ENCODE measurements at places on chromosomes 6 and 20.
A peak's percentile ranks its signal among the peaks of the same experiment; 100 is the strongest.

- no peak for DNase-seq
Observed at GRCh38 chr6:160167604-160168399, 46.2 kb downstream of the SLC22A1 start.

DNA sequence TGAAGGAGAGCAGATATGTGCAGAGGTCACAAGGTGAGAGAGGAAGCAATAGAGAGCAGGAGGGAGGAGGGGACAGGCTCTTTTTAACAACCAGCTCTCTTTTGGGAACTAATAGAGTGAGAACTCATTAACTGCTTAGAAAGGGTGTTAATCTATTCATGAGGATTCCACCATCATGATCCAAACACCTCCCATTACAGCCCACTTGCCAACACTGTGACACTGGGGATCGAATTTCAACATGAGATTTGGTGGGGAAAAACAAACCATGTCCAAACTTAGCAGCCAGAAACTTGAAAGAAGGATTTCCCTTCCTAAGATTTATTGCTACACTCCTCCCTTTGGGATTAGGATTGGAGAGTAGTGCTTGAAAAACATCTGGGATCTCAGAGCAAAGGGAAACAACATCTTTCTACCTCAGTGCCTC lies 135.5 kb upstream of the PLCB4 start:
- DNase-seq: no peak

DNA sequence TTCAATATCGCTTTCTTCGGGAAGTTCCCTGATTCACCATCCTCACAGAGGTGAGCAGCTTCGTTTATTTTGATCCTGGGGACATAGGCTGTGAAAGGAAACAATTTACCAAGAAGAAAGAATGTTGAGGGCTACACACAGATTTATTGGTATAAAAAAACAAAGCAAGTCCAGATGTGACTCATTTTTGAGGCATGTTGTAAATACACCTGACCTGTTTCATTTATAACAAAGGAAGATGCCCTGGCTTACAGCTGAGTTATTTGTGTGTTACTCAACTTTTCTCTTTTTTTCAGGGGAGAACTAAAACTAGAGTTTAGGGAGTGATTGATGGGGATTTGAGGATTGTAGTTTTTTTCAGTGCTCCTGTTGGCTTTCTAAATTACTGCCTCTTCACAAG lies 489.5 kb downstream of the CBLN4 start:
- DNase-seq: no peak

DNA sequence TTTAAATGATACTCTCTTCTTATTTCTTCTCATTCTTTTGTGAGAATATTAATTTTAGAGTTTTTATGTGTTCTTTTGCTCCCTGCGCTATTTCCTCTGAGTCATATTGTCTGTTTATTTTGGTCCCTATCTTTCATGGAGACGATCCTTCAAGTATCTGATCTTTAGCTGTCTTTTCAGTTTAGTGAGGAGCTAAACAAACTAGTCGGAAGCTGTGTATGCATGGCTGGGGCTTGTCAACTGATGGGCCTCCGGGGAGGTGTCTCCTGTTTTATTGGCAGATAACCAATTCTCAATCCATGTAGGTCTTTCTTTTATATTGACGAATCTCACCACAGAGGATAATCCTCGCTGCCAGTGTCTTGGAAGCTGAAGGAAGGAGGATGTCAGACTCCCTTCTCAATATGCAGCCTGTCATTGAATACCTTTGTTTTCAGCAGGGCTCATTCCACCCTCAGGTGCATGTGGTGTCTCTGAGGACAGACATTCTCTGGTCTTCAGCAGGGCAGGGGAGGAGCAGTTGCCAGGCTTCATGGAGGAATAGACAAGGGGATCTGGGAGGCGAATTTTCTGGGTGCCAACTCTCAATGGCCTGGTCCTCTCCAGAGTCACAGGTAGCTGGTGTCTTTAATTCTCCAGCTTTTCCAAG lies 64.9 kb downstream of the RNF182 start:
- DNase-seq: no peak

GRCh38 chr6:144295211-144295610 lies 10.1 kb downstream of the UTRN start:
- DNase-seq: no peak

DNA sequence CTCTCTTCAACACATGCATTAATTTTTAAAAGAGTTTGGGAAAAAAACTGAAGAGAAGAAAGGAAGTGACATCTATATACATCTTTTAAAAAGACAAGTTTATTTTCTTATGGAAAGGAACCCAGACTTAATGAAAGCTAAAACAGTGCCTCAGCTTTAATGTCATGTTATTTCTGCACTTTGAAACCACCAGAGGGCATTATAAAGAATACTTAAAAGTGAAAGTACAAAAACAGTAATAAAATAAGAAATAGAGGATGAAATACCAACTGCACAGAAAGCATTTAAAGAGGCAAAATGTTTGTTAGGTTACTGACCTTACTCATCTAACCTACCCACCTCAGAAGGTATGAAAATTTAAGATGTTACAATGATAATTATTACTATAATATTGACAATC lies 98.8 kb downstream of the HUS1B start:
- DNase-seq: peak; percentile 32

DNA sequence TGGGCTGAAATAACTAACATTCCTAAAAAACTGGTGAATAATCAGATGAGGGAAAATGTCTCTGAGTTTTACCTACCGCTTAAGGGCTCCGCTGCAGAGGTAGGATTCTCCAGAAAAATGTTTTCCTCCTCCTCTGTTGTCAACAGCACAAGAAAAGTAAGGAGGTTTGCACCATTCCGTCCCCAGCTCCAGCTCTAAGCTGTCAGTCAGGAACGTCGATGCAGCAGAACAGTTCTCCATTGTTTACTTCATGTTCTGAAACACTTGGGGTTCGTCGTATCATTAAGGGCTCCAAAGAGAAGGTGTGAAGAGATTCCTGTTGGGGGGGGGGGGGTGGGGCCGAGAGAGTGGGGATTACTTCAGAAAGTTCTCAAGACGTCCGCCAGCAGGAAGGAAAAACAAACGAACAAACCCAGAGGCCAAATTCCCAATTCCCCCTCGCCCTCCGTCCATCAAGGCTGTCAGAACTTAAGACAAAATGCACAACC lies 734 bp downstream of the MMS22L start:
- DNase-seq: peak; percentile 38

GRCh38 chr6:154157706-154158105 lies 118.7 kb downstream of the OPRM1 start:
- no peak for DNase-seq

GRCh38 chr6:89495961-89496535 lies 63.1 kb downstream of the ANKRD6 start:
- no peak for DNase-seq

GRCh38 chr20:10201321-10201870 lies 17.2 kb upstream of the SNAP25 start:
- DNase-seq: no peak

DNA sequence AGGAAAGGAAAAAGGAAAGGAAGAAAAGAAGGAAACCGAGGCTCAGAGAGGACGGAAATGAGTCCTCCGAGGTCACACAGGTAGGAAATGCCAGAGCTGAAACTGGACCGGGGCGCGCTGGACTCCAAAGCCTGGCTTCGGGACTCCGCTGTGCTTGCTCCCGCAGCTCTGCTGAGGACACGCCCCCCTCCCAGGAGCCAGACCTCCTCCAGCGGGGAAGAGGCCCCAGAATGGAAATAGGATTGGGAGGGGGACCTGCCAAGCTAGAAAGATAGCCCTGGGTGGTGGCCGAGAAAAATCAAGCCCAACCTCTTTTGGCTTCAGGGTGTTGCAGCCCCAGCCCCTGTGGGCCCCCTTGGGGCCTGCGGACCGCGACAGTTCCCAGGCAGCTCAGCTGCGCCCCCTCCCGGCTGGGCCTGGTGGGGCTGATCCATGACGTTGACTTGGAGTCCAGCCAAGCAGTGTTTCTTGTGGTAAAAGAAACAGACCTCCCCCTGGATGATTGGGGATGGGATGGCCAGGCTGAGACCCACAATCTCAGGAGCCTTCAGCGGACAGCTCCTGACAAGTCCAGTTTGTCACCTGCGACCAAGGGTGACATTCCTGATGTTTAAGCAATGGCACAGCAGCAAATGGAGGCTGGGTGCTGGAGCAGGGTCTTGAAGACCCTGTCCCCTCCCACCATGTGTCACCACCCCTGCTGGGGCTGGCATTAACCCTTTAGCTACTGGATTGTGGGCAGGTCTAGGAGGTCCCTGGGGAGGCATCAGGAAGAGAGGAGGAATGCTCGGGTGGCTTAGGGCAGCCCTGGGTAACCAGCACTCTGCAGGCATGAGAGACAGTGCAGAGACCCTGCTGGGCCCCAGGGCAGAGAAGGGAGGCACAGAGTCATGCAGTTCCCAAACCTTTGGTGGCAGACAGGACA lies 55.4 kb downstream of the RIPOR3 start:
- DNase-seq: peak; percentile 65

DNA sequence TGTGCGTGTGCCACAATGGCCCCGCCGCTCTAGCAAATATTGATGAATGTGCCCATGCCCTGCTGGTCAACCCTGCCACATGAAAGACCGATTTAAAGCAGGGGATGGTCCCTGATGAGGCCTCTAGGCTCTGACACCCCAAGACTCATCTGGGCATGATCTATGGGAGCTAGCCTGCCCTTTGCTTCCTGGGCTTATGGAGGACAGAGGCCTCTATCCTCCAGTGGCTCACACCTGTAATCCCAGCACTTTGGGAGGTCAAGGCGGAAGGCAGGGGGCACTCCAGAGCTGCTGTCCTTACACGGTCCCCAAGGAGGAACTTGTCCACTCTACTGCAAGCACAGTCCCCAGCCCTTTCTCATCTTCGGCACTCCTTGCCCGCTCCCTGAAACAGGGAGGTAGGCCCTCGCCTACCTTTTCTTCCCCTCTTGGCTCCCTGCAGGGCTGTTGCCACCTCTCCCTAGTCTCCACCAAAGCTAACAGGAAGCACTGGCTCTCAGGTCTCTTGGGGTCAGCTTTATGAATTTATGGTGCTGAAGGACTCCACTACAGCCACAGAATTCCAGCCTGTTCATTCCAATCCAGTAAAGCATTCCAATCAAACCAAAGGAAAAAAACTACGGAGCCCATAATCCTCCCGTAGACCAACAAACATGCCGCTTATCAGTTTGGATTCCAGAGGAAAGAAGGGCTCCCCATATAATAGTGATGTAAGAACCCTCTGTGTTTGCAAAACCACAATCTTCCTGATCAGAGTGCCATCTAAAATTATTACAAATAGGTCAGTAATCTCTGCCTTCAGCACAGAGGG lies 48.7 kb upstream of the FOXQ1 start:
- DNase-seq: no peak

DNA sequence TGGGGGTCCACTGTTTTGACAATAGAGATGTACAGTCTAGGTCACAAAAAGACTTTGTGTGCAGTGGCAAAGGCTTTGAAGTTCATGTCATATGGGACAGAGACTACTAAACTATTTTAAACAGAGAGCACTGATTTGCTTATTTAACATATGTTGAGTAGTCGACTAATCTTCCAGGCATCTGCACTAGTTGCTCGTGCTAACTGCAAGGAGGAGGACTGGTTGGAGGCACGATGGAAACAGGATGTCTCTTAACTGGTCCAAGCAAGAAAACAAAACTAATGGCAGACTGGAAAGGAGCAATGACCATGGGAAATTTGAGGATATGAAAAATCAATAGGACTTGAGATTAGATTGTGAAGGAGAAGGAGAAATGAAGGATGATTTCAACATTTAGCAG lies 28.5 kb upstream of the ERVFRD-1 start:
- DNase-seq: peak; percentile 7

GRCh38 chr20:60297649-60298048 lies 339.4 kb downstream of the CDH26 start:
- no peak for DNase-seq

DNA sequence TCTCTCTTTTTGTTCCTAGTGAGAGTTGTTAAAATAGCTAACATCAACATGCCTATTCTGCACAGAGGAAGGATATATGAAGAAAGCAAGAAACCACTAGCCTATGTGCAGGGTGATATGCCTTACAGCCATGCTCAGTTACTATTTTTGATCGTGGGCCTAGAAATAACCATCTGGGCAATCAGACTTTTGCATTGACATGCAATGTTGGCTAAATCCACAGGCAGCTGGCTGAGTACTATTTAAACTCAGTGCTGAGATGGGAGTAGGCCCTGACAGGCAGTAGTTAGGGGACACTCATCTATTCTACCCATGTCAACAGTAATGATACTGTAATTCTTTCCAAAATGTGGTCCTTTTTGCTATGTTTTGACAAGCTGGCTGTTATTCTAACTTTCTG lies 89.6 kb downstream of the HDGFL1 start:
- no peak for DNase-seq

- peak; percentile 24 for DNase-seq
Observed at GRCh38 chr6:80921861-80922460, 815.5 kb downstream of the BCKDHB start.

DNA sequence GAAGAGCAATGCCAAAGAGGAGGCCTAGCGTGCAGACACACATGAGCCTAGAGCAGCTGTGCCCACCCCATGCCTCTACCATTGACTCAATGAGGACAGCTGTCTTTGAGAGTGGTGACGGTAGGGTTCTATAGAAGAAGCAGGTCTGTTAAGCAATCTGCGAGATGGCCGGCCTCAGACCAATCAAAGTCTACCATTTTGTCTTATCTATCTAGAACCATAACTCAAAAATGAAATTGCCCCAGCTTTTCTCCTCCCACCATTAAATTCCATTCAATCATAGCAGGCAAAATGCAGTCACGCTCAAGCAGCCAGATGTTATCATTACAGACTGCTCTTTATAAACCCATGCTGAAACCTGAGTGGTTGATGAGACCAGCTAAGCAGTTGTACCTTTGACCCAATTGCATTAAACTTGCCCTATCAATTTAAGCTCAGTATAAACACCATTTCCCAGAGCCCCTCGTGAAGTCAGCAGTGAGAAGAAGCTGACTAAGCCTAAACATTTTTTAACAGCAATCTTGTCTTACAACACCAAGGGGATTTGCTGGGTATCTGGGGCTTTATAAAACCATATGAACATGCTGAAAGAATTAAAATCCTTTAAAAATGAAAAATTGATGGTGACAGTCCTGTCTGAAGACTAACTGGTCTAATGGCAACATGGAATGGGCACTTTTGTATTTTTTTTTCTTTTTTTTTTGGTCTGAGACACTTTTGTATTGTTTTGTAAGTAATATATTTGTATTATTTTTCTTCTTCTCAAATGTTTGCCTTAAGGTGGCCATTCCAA lies 57.5 kb downstream of the FOXC1 start:
- DNase-seq: no peak

- DNase-seq: no peak
Observed at GRCh38 chr20:55160037-55160436, 684.6 kb downstream of the DOK5 start.
